ENCODE measurements at places on chromosomes 2 and 18.

GRCh38 chr18:48762836-48763718 is 187.7 kb downstream of the SMAD7 start:
- DNase-seq, result no peak

DNA sequence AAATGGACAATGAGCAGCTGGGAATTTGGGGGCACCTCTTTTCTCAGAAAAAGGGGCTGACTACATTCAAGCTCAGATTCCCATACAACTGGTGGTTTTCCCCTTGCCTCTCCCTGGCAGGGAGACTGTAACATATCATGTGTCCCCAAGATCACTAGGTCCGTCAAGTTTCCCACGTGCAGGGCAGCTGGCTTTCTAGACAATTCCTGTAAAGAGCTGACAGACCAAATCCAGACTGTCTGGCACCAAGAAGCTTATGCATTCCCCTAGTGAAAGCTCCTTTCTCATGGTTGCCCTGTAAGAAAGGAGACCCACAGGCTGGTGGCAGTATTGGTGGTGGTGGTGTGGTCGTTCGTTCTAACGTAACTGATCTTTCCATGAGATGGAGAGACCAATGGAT is 48.8 kb downstream of the THUMPD2 start:
- DNase-seq, result no peak

- DNase-seq, result no peak
Measured at GRCh38 chr18:10471574-10471973, 17.1 kb downstream of the APCDD1 start.

GRCh38 chr2:66189553-66189952 is 245.4 kb upstream of the MEIS1 start:
- no peak for DNase-seq

DNA sequence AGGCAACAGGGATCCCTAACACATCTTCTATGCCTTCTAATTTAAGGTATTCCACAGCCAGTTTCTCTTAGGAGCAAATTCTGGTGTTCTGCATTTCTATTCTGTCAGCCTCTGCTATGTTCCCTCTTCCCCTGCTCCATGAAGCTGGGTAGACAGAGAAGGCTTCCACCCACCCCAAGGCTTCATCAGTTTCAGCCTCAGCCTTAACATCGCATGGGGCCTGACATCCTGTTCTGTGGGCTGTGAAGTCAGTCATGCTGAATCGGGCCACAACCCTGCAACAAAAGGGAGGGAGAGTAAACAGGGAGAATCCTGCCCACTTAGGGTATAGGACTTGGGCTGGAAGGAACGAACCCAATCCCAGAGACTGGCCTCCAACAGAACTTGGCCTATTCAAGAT is 70.6 kb upstream of the PPM1B start:
- DNase-seq, result no peak

DNA sequence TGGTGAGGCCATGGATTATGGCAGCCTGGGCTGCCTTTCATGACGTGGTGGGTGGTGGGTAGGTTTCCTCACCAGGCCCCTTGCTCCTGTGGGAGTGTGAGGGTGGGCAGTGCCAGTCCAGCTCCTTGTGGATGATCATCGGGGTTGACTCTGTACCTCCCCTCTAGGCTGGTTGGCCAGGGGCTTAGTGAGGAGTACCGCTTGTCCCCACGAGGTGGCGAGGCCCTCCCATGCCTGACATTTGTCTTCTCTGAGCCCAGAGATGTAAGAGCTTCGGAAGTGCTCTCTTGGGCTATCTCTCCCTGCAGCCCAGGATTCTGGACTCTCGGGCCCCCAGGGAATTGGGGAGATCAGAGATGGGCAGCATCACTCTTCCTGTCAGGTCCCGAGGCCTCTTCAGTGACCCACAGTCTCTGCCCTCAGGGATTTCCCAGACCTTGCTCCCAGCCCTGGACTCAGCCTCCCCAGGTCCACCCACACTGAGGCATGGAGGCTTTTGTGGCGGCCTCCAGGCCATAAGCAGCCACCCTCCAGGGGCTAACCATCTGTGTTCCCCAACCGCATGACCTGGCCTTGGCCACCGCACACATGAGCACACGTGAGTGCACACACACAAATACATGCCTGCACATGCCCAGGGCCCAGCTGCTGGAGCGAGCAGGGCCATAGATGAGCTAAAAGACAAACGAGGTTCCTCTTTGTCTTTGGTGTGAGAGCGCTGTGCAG is 6.5 kb downstream of the SPR start:
- DNase-seq, result no peak

DNA sequence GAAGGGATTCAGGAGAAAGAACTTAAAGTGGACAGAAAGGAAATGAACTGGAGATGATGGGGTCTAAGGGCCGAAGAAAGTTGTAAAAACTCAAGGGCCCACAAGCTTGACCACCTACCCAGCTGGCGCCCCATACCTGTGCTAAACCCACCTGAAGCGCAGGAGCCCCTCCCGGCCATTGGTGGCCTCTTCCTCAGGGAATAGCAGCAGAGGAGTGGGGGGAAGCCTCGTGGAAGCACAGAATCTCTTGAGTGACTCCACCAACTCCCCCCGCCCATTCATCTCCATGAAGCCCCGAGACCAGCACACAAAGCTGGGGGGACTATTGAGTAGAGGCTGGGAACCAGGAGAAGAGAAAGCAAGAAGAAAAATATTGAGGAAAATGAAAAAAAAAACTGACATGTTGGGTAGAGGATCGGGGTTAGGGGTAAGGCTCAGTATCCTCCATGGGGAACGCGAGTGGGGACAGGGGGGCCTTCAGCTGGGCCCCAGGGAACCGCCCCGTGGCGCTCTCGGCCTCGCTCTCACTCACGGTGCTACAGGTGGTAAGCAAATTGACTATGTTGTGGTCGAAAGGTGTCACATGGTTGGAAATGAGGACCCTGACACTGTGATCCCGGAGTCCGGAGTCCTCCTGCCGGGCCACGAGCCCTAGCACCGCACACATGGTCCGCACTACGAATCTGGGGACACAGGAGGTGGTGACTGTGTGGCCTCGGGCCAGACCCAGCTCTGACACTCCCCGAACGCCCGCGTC is 728 bp downstream of the AUP1 start:
- no peak for DNase-seq

GRCh38 chr2:233593201-233593600 is 24.2 kb upstream of the UGT1A8 start:
- DNase-seq, result no peak

DNA sequence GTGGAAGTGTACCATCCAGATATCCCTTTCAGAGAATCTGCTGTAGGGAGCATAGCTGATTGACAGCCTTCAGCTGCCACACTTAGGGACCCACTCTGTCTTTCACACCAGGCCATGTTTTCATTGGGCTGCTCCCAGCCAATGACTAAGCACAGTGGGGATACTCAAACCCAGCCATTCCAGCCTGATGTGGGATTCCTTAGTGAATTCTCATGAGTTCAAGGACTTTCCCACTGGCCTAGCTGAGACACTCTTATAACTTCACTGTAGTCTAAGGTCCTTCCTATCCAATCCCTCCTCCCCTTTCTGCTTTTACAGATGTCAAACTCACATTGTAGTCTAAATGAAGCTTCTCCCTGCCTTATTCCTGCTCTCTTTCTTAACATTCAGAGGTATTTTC is 201.2 kb downstream of the PIK3C3 start:
- no peak for DNase-seq

DNA sequence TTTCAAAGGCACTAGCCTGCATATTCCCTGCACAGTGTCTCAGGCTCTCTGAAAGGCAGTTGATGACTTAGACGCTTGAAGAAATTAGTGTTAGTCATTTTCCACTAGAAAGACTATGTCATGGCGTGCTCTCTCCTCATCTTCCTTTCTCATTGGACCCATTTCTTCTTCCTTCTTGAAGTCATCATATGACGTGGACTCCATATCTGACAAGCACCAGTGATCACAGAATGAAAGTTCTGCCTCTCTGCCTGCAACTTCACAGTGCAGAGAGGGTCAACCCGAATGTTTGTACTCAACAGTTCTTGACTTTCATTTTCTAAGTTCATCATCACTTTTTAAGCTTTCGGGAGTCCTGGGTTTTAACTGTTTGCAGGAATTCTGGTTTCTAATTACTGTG is 63.7 kb upstream of the CYRIA start:
- DNase-seq, result no peak

DNA sequence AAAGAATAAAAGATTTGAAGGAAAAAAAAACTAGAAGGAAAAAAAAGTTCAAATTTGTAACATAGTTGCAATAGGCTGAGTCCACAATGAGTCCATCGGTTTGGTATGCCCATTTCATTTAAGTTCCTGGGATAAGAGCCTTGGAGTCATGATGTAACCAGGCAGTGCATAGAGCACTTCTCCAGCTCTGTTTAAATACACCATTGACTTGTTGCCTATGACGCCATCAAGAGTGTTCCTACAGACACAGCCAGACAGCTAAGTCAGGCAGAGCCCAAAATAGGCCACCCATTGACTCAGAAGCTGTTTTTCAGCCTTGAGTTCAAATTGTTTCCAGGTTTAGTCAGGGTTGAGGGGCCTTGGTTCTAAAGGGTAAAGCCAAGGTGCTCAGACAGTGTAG is 44.9 kb downstream of the SOCS6 start:
- no peak for DNase-seq

- no peak for DNase-seq
Measured at GRCh38 chr18:36229188-36229587, 41.9 kb downstream of the MOCOS start.

- no peak for DNase-seq
Measured at GRCh38 chr18:26902291-26902690, 36.8 kb upstream of the AQP4 start.

GRCh38 chr2:47360927-47361326 is 42.0 kb upstream of the MSH2 start:
- DNase-seq, result no peak

GRCh38 chr18:58955738-58956137 is 91.1 kb downstream of the ZNF532 start:
- no peak for DNase-seq

GRCh38 chr2:134763164-134763710 is 44.4 kb upstream of the TMEM163 start:
- DNase-seq, result no peak

DNA sequence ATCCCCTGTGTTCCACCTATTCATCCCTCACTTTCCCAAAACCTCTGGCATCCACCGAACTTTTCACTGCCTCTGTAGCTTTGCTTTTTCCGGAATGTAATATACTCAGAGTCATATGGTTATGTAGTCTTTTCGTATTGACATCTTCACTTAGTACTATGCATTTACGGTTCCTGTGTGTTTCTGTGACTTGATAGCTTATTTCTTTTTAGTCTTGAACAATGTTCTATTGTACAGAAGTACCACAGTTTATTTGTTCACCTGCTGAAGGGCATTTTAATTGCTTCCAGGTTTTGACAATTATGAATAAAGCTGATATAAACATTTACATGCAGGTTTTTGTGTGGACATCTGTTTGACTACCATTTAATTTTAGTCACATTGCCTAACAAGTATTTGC is 154.7 kb upstream of the DOK6 start:
- no peak for DNase-seq

GRCh38 chr18:2926528-2926927 is 79.7 kb downstream of the EMILIN2 start:
- DNase-seq, result no peak

GRCh38 chr2:65664931-65665330 is 232.5 kb upstream of the SPRED2 start:
- no peak for DNase-seq

GRCh38 chr2:73324126-73324725 is 30.9 kb upstream of the EGR4 start:
- DNase-seq, result no peak

DNA sequence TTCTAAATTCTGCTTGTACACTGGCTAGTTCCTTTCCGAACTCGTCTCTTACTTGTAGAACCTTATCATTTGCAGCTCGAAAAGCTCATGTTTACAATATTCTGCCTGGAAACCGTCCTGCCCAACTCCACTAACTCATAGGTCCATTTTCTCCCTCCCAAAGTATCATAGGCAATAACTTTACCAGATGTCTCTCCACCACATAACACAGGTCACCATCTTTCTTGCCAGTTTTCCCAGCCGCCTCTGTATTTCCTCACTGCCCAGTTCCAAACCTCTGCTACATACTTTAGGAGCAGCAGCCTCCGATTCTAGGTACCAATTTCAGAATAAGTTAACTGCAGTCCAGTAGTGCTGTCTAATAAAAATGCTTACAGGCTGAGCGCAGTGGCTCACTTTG is 259.5 kb downstream of the GLI2 start:
- DNase-seq, result no peak

- DNase-seq, result no peak
Measured at GRCh38 chr2:226483143-226483542, 316.5 kb downstream of the IRS1 start.

GRCh38 chr2:66862885-66863650 is 428.1 kb downstream of the MEIS1 start:
- DNase-seq, result no peak

GRCh38 chr2:40445467-40445866 is 6.4 kb downstream of the SLC8A1 start:
- DNase-seq, result no peak

DNA sequence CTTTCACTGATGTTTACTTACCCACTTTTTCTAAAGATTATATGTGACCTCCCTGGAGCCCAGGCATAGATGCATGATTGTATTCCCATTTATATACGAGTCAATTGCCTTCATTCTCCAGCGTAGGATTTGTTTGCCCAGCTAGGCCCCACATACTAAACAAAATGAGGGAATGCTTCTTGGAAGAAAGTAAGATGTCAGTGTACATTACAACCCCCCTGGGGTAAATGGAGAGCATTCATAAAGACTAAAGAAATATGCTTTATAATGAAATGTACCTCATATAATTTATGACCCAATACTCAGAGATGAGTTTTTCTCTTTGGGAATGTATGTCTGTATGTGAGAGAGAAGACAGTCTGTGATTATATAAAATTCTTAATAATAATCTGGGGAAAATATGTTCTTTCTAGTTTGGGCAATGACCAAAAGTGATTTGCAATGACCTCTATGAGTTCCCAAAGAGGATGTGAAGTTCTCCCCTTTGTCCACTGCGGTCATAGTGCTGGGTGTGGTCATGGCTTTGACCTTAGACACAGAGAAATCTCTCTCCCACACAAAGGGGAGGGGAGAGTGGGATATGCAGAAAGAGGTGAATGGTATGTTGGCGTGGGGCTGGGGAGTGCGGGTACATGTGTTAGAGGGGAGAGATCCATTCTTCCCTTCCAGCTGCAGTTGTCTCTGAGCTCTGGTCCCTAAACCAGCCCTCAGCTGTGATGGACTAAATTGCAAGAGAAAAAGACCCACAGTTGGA is 175.6 kb downstream of the EN1 start:
- DNase-seq, result no peak

DNA sequence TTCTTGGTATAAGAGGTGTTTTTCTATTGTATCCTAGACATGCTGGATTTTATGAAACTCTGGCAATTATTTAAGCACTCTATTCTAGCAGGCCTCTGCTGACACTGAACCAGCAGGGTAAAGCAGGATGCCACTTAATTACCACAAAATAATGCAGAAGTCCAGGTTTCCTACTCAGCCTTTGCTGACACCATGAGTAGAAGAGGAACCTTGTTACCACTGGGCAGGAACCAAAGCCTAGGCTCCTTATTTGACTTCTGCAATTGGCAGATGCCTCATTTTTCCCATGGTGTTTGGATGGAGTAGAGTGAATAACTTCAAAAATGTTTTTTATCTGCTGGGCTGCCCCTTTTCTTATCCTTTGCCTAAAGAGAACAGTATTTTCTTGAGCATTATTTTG is 60.8 kb downstream of the THNSL2 start:
- no peak for DNase-seq

All from activated CD4-positive, alpha-beta T cell treated with anti-CD3 and anti-CD28 coated beads for 4 hours (primary cell).